ENCODE measurements at places on chromosomes 7 and 10.

- DNase-seq = no peak
- H3K27ac ChIP-seq = no peak overlapping the region
- H3K27me3 ChIP-seq = no peaks in the 10 kb centered on the region
- H3K36me3 ChIP-seq = no peaks in the 10 kb centered on the region
- H3K4me1 ChIP-seq = no peaks in the 10 kb centered on the region
These were observed 334.6 kb downstream of the PTPRN2 start for GRCh38 chr7:158252837-158253669.

DNA sequence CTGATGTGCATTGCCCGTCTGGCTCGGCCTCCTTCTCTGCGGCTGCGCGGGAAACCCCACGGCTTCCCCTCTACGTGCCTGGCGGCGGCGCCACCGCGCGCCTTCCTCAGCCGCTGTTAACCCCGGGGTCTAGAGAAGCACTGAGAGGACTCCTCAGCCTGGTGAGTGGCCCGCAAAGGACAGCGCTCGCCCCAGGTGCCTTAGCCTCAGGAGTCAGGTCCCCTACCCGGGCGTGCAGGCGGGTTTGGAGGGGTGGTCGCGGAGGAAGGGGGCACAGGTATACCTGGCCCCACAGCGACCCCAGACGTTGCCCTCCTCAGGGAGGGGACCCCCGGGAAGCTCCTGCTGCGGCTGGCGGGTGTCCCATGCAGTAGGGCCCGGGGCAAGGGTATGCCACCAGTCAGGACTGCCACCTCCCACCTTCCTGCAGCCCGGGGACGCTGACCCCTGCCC is 51.0 kb downstream of the ARL5B start:
- no peak for DNase-seq
- no peak overlapping the region for H3K4me3 ChIP-seq
- H3K27ac ChIP-seq = no peak overlapping the region
- no peaks in the 10 kb centered on the region for H3K4me1 ChIP-seq
- H3K27me3 ChIP-seq = no peaks in the 10 kb centered on the region

GRCh38 chr7:22871661-22872060 is 49.0 kb upstream of the TOMM7 start:
- H3K27ac ChIP-seq = no peak overlapping the region
- no peaks in the 10 kb centered on the region for H3K27me3 ChIP-seq
- no peak for DNase-seq
- no peak overlapping the region for H3K4me3 ChIP-seq

DNA sequence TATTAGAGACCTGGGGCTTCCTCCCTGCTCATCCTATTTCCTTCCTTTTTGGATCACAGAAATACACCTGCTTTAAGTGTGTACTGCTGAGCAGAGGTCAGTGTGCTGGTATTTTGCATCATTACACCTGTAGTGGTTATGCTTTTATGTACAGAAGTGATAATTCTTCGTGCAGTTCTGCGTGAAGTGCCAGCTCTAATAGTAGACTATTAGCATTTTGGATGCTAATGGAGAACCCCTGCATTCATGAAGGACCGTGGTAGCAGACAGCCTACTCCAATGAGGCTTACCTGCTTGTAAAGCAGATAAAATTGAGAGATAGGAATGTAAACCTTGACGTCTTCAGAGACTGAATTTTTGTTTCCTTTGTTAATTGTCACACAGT is 114.3 kb downstream of the CDK14 start:
- no peaks in the 10 kb centered on the region for H3K36me3 ChIP-seq
- H3K27me3 ChIP-seq = no peaks in the 10 kb centered on the region
- H3K27ac ChIP-seq = no peak overlapping the region
- no peak for DNase-seq
- no peak overlapping the region for H3K4me3 ChIP-seq

- no peaks in the 10 kb centered on the region for H3K27me3 ChIP-seq
- H3K27ac ChIP-seq = no peak overlapping the region
- H3K36me3 ChIP-seq = no peaks in the 10 kb centered on the region
These were observed 13.3 kb downstream of the ZNF804B start for GRCh38 chr7:88772776-88773175.

GRCh38 chr7:128708824-128709223 is 30.3 kb upstream of the CALU start:
- no peak overlapping the region for H3K4me3 ChIP-seq
- no peak for DNase-seq
- no peak overlapping the region for H3K27ac ChIP-seq
- H3K4me1 ChIP-seq = no peaks in the 10 kb centered on the region
- no peaks in the 10 kb centered on the region for H3K36me3 ChIP-seq
- H3K27me3 ChIP-seq = no peaks in the 10 kb centered on the region

DNA sequence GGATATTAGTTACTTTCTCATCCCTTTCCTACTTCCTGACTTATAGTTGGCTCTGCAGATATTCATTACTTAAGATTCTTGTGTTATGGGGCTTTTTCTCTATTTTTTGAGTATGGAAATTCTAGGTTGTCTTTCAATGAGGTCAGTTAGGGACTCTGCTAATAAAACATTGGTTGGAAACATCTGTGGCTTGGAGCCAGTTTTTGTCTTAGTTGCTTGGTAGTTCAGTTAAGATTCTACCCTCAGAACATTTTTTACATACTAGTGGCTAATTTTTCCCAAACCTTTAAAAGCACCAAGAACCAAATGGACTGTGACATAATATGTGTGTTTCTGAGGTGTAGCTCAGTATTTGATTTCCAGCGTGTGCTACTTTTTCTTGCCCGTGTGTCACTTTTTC is 305.6 kb upstream of the FZD1 start:
- no peak overlapping the region for H3K4me3 ChIP-seq
- no peaks in the 10 kb centered on the region for H3K36me3 ChIP-seq
- DNase-seq = peak; percentile 14
- H3K27ac ChIP-seq = peak overlapping the region; percentile 57

GRCh38 chr7:73565675-73566340 is 8.3 kb upstream of the BCL7B start:
- H3K36me3 ChIP-seq = peaks cover 15% of the 10 kb centered on the region
- H3K4me3 ChIP-seq = peak overlapping the region; percentile 68
- no peak overlapping the region for H3K27ac ChIP-seq

DNA sequence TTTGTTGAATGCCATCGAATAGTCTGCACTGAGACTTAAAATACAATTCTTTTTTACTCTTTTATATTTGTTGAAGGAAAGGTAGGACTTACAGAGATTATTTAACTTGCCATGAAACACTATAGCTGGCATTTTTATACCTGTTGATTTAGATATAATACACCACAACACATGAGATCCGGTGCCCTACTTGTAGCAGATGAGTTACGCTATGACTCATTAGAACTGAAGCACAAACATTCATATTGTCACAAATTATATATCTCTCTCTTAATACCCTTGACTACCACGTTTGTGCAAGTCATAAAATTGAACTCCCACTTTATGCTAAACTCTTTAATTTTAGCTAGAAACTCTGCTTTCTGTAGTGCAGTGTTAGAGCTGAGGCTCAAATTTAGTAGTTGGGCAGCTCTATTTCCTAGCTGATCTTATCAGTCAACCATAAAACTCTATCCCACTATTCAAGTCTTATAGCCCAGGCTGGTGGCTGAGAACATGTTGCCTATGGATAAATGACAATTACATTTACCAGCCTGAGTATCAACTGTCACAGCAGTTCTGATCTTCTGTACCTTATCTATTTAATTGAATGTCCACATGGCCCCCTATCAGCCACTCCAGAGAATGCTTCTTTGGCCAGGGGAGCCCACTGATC is 137.4 kb upstream of the SEMA3D start:
- H3K36me3 ChIP-seq = no peaks in the 10 kb centered on the region
- no peak overlapping the region for H3K4me3 ChIP-seq
- no peaks in the 10 kb centered on the region for H3K27me3 ChIP-seq
- no peak overlapping the region for H3K27ac ChIP-seq
- DNase-seq = no peak

GRCh38 chr10:49309691-49310411 is 10.9 kb downstream of the C10orf71 start:
- H3K4me1 ChIP-seq = no peaks in the 10 kb centered on the region
- no peaks in the 10 kb centered on the region for H3K36me3 ChIP-seq
- no peak overlapping the region for H3K4me3 ChIP-seq

GRCh38 chr10:100025576-100025975 is 15.8 kb upstream of the DNMBP start:
- H3K4me3 ChIP-seq = no peak overlapping the region
- H3K4me1 ChIP-seq = peaks cover 8% of the 10 kb centered on the region
- peak overlapping the region; percentile 40 for H3K27ac ChIP-seq
- no peak for DNase-seq
- no peaks in the 10 kb centered on the region for H3K27me3 ChIP-seq

DNA sequence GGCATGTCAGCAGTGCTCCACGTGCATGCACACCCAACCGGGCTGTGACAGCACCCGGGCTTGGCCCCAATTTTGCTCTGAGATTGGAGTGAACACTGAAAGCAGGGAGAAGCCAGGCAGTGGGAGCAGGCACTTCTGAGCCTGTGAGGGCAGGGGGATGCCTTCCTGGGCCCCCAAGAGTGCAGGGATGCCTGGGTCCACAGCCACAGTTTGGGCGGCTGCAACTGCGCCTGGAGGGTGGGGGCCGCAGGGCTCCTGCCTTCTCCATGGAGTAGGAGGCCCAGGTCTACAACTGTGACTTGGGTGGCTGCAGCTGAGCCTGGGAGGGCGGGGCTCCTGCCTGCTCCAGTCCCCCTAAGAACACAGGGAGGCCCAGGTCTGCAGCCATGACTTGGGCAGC is 37.6 kb upstream of the BNIP3 start:
- no peak overlapping the region for H3K4me3 ChIP-seq
- peaks cover 2% of the 10 kb centered on the region for H3K4me1 ChIP-seq
- H3K36me3 ChIP-seq = no peaks in the 10 kb centered on the region
- no peak for DNase-seq
- peaks cover 30% of the 10 kb centered on the region for H3K27me3 ChIP-seq
- H3K27ac ChIP-seq = no peak overlapping the region

- H3K27ac ChIP-seq = peak overlapping the region; percentile 8
- peaks cover 62% of the 10 kb centered on the region for H3K4me1 ChIP-seq
- H3K27me3 ChIP-seq = no peaks in the 10 kb centered on the region
- DNase-seq = no peak
These were observed 11.0 kb upstream of the LFNG start for GRCh38 chr7:2508327-2509215.

DNA sequence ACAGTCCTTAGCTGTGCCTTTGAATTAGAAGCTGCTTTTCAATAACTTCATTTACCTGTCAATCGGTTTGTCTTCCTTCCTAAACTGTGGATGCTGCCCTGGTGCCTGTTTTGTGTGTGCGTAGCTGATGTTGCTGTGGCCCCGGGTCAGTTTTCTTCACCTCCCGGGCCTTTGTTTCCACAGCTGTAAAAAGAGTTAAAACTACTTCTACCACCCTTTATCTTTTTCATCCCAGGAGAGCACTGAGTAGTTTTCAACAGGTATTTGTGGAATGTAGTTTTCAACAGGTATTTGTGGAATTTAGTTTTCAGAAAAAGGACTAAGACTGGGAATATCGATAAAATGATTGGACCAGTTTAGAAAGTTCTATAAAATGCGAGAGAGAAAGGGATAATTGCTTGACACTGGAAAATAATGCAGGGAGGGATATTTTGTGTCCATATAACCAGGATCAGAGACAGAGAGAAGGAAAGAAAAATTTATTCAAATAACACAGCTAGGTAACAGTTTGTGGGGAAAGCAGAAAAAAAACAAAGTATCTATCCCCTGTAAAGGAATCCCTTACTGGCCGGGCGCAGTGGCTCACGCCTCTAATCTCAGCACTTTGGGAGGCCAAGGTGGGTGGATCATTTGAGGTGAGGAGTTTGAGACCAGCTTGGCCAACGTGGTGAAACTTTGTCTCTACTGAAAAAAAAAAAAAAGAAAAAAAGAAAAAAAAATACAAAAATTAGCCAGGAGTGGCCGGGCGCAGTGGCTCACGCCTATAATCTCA is 15.9 kb upstream of the IGF2BP3 start:
- no peak overlapping the region for H3K27ac ChIP-seq
- no peak for DNase-seq
- no peaks in the 10 kb centered on the region for H3K36me3 ChIP-seq
- no peaks in the 10 kb centered on the region for H3K4me1 ChIP-seq
- H3K27me3 ChIP-seq = peaks cover 5% of the 10 kb centered on the region

GRCh38 chr10:12350167-12350872 is 973 bp downstream of the CAMK1D start:
- H3K4me1 ChIP-seq = peaks cover 20% of the 10 kb centered on the region
- no peaks in the 10 kb centered on the region for H3K27me3 ChIP-seq

- H3K27me3 ChIP-seq = no peaks in the 10 kb centered on the region
- H3K36me3 ChIP-seq = no peaks in the 10 kb centered on the region
These were observed 325.4 kb downstream of the DNAJB6 start for GRCh38 chr7:157662110-157662791.

DNA sequence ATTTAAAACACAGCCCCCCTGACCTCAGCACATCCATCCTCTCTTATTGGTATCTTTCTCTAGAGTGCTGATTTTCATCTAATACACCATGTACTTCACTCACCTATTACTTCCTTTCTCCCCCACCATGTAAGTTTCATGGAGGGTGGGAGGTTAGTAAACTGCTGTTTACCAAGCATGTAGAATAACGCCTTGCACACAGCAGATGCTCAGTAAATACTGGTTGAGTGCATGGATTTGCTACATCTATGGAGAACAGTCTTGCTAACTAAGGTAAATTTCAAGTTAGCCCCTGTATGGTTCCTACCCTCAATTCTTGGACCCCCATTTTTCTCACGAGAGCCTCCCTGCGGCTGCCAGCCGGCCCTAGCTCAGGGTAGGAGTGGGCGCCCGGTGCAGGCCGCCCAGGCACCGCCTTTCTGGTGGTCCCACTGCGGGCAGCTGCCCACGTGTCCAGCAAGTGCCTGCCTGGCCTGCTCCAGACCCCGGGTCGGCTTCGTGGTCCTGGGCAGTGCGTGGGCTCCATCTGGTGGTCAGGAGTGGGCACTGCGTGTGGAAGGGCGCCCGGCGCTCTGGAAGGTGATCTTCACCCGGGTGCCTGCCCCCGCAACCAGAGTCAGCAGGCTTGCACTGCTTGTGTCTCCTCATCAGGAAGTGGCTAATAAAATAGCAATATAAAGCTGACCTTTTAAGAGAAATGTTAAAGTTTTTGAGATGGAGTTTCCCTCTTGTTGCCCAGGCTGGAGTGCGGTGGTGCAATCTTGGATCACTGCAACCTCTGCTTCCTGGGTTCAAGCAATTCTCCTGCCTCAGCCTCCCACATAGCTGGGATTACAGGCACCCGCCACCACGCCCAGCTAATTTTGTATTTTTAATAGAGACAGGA is 63.4 kb upstream of the DNAJB6 start:
- H3K27ac ChIP-seq = no peak overlapping the region
- H3K27me3 ChIP-seq = no peaks in the 10 kb centered on the region
- H3K4me1 ChIP-seq = peaks cover 24% of the 10 kb centered on the region
- H3K36me3 ChIP-seq = peaks cover 23% of the 10 kb centered on the region

GRCh38 chr10:113899952-113900598 is 45.6 kb downstream of the NHLRC2 start:
- peaks cover 48% of the 10 kb centered on the region for H3K36me3 ChIP-seq
- no peak overlapping the region for H3K27ac ChIP-seq
- H3K4me3 ChIP-seq = no peak overlapping the region

DNA sequence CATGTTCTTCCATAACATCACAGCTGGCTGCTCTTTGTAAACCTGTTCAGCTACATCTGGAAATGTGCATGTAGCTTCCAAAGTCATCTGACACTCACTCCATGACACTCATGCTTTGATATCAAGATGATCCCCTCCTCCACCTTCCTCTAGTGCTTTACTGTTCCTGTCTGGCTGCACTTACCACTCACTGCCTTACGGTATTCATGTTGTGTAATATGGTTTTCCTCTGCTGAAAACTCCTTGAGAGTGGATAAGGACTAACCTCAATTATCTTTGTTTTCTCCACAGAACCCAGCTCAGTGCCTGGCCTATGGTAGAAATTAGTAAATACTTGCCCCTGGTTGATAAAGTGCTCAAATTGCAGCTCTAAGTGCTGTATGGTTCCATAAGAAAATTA is 483.9 kb downstream of the HTR7 start:
- no peak overlapping the region for H3K27ac ChIP-seq
- H3K4me3 ChIP-seq = no peak overlapping the region
- no peaks in the 10 kb centered on the region for H3K27me3 ChIP-seq
- no peak for DNase-seq
- H3K4me1 ChIP-seq = no peaks in the 10 kb centered on the region
- H3K36me3 ChIP-seq = no peaks in the 10 kb centered on the region
